Caco-2 (cell line): ENCODE measurements at places on chromosomes 11 and 22. TPM values are rescaled to one million over a fixed set of nuclear protein-coding genes. Genes with fewer than 3 reads are reported as not detected.

The DDIAS gene
- 20.1 and 22.0 TPM in 2 replicates for total RNA-seq

DNA sequence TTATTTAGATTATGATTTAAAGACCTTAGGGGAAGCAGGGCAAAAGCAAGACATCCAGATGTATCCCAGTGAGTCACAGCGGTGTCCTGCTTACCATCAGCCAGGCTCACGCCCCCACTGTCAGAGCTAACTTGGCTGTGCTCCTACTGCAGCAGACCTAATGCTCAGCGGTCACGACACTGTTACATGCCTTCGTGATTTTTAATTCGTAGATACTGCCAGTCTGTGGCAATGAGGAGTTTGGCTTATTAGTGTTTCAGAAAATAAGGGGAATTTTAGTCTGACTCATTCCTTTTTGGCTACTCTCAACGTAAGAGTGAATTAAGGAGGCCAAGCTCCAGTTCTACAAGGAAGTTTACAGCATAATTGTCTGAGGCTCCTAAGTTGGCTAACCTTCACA lies 22.7 kb downstream of the EFCAB6 start:
- H3K27ac ChIP-seq, result no peak overlapping the region
- H3K4me1 ChIP-seq, result no peaks in the 10 kb centered on the region
- H3K4me3 ChIP-seq, result no peak overlapping the region
- no peaks in the 10 kb centered on the region for H3K36me3 ChIP-seq
- no peaks in the 10 kb centered on the region for H3K27me3 ChIP-seq

DNA sequence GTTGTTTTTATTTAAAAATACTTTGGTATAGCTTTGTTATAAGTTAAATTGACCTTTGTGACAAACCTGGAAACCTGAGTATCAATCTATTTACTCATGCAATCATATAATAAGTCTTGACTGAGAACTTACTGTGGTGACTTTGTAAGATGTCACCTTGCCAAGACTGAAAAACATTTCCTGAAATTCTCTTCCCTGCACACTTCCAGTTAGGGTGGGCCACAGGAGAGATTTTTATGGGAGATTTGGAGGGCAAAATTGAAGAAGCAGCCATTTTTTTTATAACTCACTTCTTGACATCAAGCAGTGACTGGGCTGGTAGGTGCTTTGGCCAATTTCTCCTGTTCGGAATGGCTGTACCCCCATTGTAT lies 31.4 kb upstream of the GLYAT start:
- H3K27me3 ChIP-seq, result no peaks in the 10 kb centered on the region
- no peak overlapping the region for H3K4me3 ChIP-seq
- H3K36me3 ChIP-seq, result no peaks in the 10 kb centered on the region
- peak overlapping the region; percentile 50 for H3K27ac ChIP-seq
- H3K4me1 ChIP-seq, result peaks cover 16% of the 10 kb centered on the region

- no peak overlapping the region for H3K27ac ChIP-seq
- no peaks in the 10 kb centered on the region for H3K27me3 ChIP-seq
- DNase-seq, result no peak
- H3K4me3 ChIP-seq, result no peak overlapping the region
- H3K36me3 ChIP-seq, result no peaks in the 10 kb centered on the region
- H3K4me1 ChIP-seq, result peaks cover 16% of the 10 kb centered on the region
These were observed 7.1 kb upstream of the MUC6 start for GRCh38 chr11:1043563-1044096.

The BEST1 gene
- total RNA-seq, result 4.7 and 6.7 TPM in 2 replicates

The IL17REL gene
- not detected in 2 replicates for total RNA-seq

The TRIM6 gene
- total RNA-seq, result 0.43 and 0.53 TPM in 2 replicates

DNA sequence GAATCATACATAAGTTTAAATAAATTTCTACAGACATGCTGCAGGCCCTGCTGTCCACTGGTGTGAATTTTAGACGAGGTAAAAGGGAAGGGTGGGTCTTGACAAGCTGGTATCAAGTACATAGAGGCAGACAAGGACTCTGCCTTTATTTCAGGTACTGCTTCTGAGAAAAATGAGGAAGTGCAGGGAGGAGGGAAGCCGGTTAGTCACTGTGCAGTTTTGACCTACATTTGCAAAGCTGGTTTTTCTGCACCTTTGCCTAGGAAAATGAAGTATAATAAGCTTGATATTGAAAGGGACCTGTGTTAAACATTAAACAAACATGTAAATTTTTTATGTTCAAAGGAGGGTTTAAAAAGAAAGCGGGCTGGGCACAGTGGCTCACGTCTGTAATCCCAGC lies 24.6 kb downstream of the TMEM45B start:
- H3K36me3 ChIP-seq, result no peaks in the 10 kb centered on the region
- peak; percentile 9 for DNase-seq

The MYBPC3 gene
- total RNA-seq, result not detected in 2 replicates

The DRD2 gene
- 13.9 and 17.6 TPM in 2 replicates for total RNA-seq

GRCh38 chr11:214083-214482 lies 6.6 kb downstream of the RIC8A start:
- H3K4me3 ChIP-seq, result no peak overlapping the region
- DNase-seq, result no peak
- H3K27ac ChIP-seq, result peak overlapping the region; percentile 66
- peaks cover 11% of the 10 kb centered on the region for H3K36me3 ChIP-seq

GRCh38 chr11:81960443-81960842 lies 773.2 kb downstream of the FAM181B start:
- no peak overlapping the region for H3K4me3 ChIP-seq
- no peak for DNase-seq
- H3K27me3 ChIP-seq, result no peaks in the 10 kb centered on the region
- no peaks in the 10 kb centered on the region for H3K4me1 ChIP-seq
- H3K36me3 ChIP-seq, result no peaks in the 10 kb centered on the region

GRCh38 chr11:111153194-111153593 lies 92.3 kb upstream of the POU2AF2 start:
- H3K4me3 ChIP-seq, result no peak overlapping the region
- no peaks in the 10 kb centered on the region for H3K4me1 ChIP-seq
- peaks cover 3% of the 10 kb centered on the region; the same call in 1 of the 2 replicates for H3K27me3 ChIP-seq
- no peak overlapping the region for H3K27ac ChIP-seq
- H3K36me3 ChIP-seq, result no peaks in the 10 kb centered on the region
- DNase-seq, result no peak

- DNase-seq, result no peak
- peak overlapping the region; percentile 22 for H3K27ac ChIP-seq
- H3K36me3 ChIP-seq, result no peaks in the 10 kb centered on the region
- no peaks in the 10 kb centered on the region for H3K27me3 ChIP-seq
- peaks cover 4% of the 10 kb centered on the region for H3K4me1 ChIP-seq
These were observed 11.5 kb downstream of the RELT start for GRCh38 chr11:73387594-73388264.

The ZNF195 gene
- 51.2 and 57.5 TPM in 2 replicates for total RNA-seq

DNA sequence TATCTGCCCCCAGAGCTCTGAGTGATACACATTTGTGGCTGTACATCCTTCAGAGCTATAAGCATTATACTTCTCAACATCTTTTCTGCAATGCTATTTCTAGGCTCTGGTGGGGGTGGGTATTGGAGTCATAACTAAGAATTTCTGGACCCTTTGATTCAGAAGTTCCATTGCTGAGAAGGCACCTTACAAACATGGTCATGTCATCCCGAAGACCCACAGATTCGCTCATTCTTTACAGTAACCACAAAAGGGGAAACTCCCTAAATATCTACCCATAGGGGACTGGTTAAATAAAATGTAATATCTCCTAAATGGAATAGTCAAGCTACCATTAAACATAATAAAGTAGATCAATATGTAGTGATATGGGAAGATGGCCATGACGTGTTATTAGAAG lies 98.8 kb downstream of the PRR5L start:
- no peak overlapping the region for H3K27ac ChIP-seq
- H3K4me1 ChIP-seq, result no peaks in the 10 kb centered on the region
- DNase-seq, result no peak

DNA sequence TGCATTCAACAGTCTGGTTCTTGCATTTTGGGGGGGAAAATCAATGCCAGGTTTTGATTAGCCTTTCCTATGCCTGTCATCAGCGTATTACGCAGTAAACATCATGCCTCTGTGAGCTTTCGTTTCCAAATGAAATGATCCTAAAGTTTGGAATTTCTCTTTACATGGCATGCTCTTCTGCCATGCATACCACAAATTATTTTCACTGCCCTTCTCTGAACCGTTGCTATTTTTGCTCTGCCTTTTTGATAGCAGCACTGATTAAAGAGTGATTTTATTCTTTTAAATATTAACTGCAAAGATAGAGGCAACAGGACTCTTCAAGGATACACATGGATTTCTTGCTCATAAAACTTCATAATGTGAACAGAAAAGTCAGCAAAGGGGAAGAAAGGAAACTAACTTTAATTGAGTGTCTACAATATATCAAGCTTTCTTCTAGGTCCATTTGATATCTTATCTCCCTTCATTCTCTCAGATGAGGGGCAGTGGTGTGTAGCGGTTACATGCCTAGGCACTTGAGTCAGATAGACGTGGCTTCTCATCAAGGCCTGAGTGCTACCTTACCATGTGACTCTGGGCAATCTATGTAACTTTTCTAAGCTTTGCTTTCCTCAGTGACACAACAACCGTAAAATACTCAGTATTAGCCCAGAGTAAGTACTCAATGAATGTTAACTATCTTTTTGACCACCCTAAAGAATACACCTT lies 25.0 kb upstream of the FZD4 start:
- H3K4me1 ChIP-seq, result peaks cover 10% of the 10 kb centered on the region
- DNase-seq, result no peak
- H3K27me3 ChIP-seq, result no peaks in the 10 kb centered on the region
- no peaks in the 10 kb centered on the region for H3K36me3 ChIP-seq
- no peak overlapping the region for H3K27ac ChIP-seq

- no peaks in the 10 kb centered on the region for H3K36me3 ChIP-seq
- no peak overlapping the region for H3K4me3 ChIP-seq
- no peaks in the 10 kb centered on the region for H3K4me1 ChIP-seq
- no peak for DNase-seq
- H3K27me3 ChIP-seq, result no peaks in the 10 kb centered on the region
These were observed 17.1 kb upstream of the APOL4 start for GRCh38 chr22:36218648-36219193.

GRCh38 chr22:26835929-26836528 lies 178.6 kb downstream of the MIAT start:
- H3K36me3 ChIP-seq, result no peaks in the 10 kb centered on the region
- peak; percentile 57 for DNase-seq
- no peaks in the 10 kb centered on the region for H3K4me1 ChIP-seq
- H3K27ac ChIP-seq, result no peak overlapping the region
- no peaks in the 10 kb centered on the region for H3K27me3 ChIP-seq
- H3K4me3 ChIP-seq, result no peak overlapping the region

The TMEM121B gene
- 0.49 and 0.82 TPM in 2 replicates for total RNA-seq

- peaks cover 42% of the 10 kb centered on the region for H3K4me1 ChIP-seq
- H3K36me3 ChIP-seq, result no peaks in the 10 kb centered on the region
- H3K27me3 ChIP-seq, result no peaks in the 10 kb centered on the region
- H3K4me3 ChIP-seq, result no peak overlapping the region
These were observed 154.3 kb upstream of the RASSF10 start for GRCh38 chr11:12854829-12855228.

- no peak overlapping the region for H3K4me3 ChIP-seq
- no peak for DNase-seq
- H3K4me1 ChIP-seq, result no peaks in the 10 kb centered on the region
- H3K27ac ChIP-seq, result no peak overlapping the region
- H3K27me3 ChIP-seq, result no peaks in the 10 kb centered on the region
These were observed 55.0 kb downstream of the SNX19 start for GRCh38 chr11:130861283-130861682.

DNA sequence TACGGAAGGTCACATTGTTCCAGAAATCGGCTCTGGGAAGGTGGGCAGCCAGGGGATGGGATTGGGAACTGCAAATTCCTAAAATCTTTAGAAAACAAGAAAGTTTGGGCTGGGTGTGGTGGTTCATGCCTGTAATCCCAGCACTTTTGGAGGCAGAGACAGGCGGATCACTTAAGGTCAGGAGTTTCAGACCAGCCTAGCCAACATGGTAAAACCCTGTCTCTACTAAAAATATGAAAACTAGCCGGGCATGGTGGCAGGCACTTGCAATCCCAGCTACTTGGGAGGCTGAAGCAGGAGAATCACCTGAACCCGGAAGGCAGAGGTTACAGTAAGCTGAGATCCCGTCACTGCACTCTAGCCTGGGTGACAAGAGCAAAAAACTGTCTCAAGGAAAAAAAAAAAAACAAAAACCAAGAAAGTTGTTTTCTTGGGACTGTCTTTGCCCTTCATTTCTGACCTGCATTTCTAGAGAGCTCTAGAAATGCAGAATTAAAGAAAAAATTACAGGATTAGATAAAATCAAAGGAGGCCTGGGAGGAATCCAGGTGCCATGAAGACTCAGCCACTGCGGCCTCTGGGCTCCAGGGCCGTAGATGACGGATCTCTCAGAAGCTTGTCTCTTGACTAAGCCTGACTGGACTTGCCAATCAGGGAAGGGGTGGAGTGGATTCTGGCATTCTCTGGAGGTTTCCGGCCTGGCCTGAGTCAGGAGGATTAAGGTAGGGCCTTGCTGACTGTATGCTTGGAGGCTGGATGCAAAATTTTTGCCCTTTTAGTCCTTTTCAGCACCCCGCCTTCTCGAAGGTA lies 5.3 kb upstream of the MALAT1 start:
- no peaks in the 10 kb centered on the region for H3K36me3 ChIP-seq
- no peaks in the 10 kb centered on the region for H3K27me3 ChIP-seq
- peak overlapping the region; percentile 100 for H3K27ac ChIP-seq
- DNase-seq, result peak; percentile 85
- no peak overlapping the region for H3K4me3 ChIP-seq

The PTPRCAP gene
- total RNA-seq, result 0.27 TPM in 1 of 2 replicates, not detected in the other

The FLRT1 gene
- 0.14 and 0.39 TPM in 2 replicates for total RNA-seq

GRCh38 chr22:20430101-20430719 lies 7.4 kb downstream of the SCARF2 start:
- H3K27me3 ChIP-seq, result peaks cover 3% of the 10 kb centered on the region
- H3K4me3 ChIP-seq, result peak overlapping the region; percentile 47
- H3K27ac ChIP-seq, result no peak overlapping the region
- no peaks in the 10 kb centered on the region for H3K36me3 ChIP-seq

- peak overlapping the region; percentile 21 for H3K27ac ChIP-seq
- no peak overlapping the region for H3K4me3 ChIP-seq
- H3K4me1 ChIP-seq, result peaks cover 22% of the 10 kb centered on the region
- no peaks in the 10 kb centered on the region for H3K36me3 ChIP-seq
These were observed 19.2 kb upstream of the PGM2L1 start for GRCh38 chr11:74417379-74417804.

DNA sequence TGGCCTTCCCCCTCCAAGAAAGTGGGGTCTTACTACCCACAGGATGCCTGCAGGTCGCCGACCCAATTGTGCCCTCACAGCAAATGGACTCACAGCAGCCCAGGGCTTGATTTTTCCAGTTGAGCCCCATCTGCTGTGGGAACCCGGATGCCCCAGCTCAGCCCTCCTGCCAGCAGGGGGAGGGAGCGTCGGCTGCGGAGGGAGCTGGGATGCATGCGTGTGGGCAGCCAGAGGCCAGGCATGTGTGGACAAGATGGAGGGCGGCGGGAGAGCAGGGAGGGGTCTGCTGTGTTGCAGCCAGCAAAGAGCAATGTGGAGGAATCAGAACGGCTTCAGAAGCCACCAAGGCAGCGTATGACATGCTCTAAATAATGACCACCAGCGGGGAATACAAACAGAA lies 41.0 kb upstream of the EIF3D start:
- no peaks in the 10 kb centered on the region for H3K4me1 ChIP-seq
- no peak overlapping the region for H3K27ac ChIP-seq
- H3K27me3 ChIP-seq, result no peaks in the 10 kb centered on the region; the same call in 1 of the 2 replicates

GRCh38 chr22:50085211-50085972 lies at the start of gene MLC1:
TSS of gene MLC1 (minus strand) at chr22:50085426. CDS start at chr22:50084902, 524 bp downstream.
- no peak for DNase-seq
- no peaks in the 10 kb centered on the region for H3K36me3 ChIP-seq
- no peak within 1 kb of the TSS for H3K4me3 ChIP-seq
- peaks cover 23% of the 10 kb centered on the region for H3K4me1 ChIP-seq
- no peaks in the 10 kb centered on the region for H3K27me3 ChIP-seq
